ENCODE measurements at places on chromosomes 3 and 15.

- no peak for DNase-seq
These were observed 25.1 kb downstream of the ETV5 start for GRCh38 chr3:186083746-186084145.

GRCh38 chr15:48887144-48887543, 9.2 kb downstream of the EID1 start:
- DNase-seq: no peak

DNA sequence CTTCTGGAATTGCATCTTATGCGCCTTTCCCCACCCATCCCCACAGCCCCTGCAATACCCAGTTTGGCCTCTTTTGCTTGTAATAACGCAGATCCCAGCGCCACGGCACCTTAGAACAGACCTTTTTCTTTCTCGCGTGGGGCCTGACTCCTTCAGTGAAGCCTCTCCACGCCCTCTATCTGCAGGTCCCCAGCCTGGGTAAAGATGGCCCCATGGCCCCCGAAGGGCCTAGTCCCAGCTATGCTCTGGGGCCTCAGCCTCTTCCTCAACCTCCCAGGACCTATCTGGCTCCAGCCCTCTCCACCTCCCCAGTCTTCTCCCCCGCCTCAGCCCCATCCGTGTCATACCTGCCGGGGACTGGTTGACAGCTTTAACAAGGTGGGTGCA, 594 bp downstream of the CRELD1 start:
- DNase-seq: no peak

DNA sequence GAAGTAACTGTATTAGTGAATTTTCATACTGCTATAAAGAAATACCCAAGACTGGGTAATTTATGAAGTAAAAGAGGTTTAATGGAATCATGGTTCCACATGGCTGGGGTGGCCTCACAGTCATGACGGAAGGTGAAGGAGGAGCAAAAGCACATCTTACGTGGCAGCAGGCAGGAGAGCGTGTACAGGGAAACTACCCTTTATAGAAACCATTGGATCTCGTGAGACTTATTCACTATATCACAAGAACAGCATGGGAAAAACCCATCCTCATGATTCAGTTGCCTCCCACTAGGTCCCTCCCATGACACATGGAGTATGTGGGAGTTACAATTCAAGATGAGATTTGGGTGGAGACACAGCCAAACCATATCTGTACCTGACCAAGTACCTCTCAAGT, 812.3 kb upstream of the ALCAM start:
- no peak for DNase-seq

GRCh38 chr15:36925653-36926426, 174.5 kb downstream of the MEIS2 start:
- DNase-seq: no peak

GRCh38 chr3:190094160-190094718, 26.5 kb downstream of the P3H2 start:
- peak; percentile 53 for DNase-seq

DNA sequence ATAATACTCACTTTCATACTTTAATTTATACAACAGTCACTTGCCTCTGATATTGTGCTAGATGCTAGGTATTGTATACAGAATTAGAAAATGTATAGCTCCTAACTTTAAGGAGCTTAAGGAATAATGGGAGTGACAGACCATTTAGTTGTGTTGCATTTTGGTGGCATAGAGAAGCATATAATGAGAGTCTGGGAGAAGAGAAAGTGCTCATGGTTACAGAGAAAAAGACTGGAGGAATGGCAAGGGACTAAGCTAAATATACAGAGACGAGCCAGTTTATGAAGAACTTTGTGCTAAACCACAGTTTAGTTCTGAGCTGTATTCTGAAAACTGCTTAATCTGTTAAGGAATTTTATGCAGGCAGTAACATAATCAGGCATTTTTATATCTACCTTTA, 6.4 kb downstream of the RNF13 start:
- no peak for DNase-seq

All from fibroblast of skin of left biceps (primary cell).